ENCODE measurements at places on chromosomes 11 and 22.

DNA sequence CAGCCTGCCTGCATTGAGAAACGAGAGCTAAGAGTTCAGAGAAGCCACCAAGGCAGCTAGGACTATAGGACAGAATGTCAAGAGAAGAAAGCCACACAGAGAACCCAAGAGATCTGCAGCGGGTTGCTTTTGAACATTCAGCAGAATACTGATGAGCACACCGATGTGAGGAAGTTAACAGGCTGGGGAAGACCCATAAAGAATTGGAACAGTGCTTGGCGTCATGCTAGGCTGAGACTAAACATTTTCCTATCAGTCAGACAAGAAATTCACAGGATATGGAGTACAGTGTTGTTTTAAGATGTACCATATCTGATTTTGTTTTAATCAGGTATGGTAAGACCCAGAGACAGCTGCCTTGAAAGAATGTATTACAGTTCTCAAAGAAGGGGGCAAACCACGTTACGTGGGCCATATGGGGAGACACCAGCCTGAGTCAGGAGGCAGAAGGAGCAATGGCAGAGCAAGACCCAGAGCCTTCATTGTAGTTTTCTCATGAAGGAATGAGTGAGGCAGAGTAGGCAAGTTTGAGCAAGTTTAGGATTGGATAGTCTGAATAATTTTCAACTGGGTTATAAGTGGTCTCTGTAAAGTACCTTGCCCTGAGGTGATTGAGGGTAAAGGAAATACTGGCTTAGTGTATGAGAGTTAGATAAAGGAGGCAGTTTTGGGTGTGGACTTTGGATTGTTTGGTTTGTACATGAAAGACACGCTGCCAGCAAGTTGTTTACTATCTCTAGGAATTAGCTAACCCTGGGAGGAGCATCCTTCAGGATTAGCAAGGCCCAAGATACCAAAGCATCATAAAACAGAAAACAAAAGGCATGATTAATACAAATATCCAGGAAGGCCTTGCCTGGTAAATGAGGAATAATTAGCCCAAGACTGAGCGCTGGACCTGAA is 14.3 kb downstream of the LRRC75B start:
- DNase-seq: peak; percentile 34

DNA sequence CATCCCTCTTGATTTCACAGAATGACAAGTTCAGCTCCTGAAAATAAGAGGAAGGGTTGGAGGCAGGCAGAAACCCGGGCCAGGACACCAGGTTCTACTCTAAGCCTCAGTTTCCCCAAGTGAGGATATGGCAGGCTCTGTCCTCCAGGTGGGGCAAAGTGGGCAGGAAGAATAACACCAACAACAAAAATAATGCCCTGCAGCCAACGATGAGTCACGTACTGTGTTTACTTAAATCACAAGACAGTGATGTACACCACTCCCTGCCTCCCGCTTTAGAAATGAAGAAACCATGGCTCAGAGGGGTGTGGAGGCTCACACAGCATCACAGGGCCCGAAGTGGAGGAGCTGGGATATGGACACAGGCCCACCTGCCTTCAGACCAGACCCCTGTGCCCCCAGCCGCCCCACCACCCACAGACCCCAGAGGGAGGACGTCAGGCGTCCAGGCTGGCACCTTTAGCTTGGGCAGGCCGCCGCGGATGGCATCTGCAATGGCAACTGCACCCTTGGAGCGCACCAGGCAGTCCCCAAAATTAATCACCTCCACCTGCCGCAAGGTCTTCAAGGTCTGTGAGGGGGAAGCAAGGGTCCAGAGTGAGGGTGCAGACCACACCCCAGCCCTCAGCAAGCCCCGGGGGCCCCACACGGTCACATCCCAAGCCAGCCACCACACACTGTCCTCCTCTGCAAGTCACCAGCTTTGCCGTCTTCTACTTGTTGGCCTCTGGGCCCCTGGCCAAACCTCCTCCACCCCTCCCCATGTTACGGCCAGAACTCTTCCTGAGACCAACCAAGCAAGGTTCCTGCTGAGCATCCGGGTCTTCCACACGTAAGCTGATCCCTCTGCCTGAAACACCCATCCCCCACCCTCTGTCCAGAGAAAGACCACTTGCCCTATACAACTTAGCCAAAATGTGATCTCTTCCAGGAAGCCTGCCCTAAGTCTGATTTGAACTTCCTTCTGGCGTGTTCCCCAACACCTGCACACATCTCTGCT is 15.8 kb upstream of the CHADL start:
- DNase-seq: no peak

GRCh38 chr22:20999350-21000206 is 2.3 kb downstream of the THAP7 start:
- no peak for DNase-seq

- no peak for DNase-seq
Observed at GRCh38 chr22:46966495-46966845, 204.0 kb downstream of the TBC1D22A start.

GRCh38 chr11:19714387-19715363 is 2.0 kb downstream of the NAV2 start:
- DNase-seq: no peak

DNA sequence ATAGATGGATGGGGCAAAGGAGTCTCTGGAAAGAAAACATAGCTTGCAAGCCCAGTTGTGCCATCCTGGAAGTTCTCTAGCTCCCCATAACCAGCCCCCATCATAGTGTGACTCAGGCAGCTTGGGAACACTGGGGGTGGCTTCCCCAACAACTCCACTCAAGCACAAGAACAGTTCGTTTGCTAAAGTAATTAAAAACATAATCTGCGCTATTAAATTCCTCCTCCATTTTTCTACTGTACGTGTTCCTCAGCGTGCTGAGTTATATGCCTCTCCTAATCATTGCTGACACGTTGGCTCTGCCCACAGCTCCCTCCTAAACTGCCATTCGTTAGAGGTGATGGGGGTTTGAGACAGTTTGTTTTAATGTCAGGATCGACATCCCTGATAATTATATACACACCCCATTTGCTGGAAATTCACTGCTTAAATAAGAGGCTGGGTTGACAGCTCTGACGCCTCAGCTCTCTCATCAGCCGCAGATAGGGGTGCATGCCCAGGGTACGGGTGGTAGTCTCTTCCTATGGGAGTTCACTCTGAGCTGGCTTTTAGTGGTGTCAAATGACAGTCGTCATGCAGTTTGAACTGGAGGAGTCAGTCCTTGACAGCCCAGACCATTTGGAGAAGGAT is 59.5 kb upstream of the SEZ6L start:
- no peak for DNase-seq

GRCh38 chr11:119793335-119793984 is 64.5 kb upstream of the NECTIN1 start:
- DNase-seq: no peak

DNA sequence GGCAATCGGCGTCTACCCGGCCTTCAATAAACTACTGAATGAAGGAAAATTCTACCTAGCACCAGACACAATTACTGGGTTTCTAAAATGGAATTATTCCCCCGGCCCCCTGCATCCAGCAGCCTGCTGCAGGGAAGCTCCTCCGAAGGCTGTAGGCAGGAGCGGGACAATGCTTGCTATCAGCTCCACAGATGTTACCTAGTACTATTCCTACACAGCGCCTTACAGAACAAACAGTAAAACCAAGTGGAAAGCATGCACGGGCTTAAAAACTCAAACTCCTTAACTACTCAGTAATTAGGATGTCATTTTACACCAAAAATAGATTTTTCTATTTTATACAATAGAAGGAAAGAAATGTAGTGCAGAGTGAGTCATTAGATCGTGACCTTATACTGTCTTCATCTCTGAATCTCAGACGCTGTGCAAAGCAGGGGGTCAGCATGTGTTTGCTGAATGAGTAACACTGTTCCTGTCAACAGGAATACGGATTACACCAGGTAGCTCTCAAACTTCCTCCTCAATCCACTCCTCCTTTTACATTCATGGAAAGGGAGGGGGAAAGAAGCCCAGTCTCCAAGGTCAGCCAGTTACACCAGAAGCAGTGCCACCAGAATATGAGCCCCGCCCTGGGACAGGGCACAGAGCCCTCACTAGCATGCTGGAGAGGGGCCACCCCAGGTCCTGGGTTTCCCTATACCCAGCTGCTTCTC is 74.9 kb downstream of the PACSIN2 start:
- peak; percentile 68 for DNase-seq

DNA sequence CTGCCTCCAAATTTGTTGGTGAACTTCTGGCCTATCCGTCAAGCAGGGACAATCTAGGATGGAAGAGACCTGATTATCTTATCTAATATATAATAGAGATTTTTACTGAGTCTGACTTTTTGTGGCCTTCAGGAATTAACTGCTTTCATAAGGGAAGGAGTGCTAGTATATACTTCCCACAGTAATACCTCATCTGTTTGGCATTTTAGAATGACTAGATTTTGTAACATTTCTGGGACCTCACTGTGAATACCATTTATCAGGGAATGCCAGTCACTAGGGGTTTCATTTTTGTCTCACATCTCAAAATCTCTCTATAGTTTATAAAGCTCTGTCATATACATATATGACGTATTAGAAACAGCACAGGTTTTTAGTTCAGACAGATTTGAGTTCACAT is 114.3 kb downstream of the INSC start:
- DNase-seq: no peak

- DNase-seq: no peak
Observed at GRCh38 chr11:2342557-2342956, 34.6 kb upstream of the CD81 start.

DNA sequence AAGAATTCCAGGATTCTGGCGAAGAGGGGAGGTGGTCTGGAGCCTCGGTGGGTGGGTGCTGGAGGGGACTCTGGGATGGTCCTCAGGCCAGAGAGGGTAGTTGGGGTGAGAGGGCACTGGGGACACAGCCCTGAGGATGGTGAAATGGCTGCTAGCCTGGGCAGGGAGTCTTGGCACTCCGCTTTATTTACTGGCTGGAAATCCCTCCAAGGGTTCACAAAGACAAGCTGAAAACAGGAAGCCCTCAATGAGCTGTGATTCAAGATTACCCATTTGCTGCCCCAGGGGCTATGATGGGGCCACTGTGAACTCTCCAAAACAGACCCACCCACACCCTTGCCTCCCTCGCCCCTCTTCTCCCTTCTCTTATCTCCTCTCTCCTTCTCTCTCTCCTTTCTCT is 71.9 kb downstream of the FBXO7 start:
- no peak for DNase-seq

- no peak for DNase-seq
Observed at GRCh38 chr22:26287382-26288225, 118.3 kb downstream of the SEZ6L start.

DNA sequence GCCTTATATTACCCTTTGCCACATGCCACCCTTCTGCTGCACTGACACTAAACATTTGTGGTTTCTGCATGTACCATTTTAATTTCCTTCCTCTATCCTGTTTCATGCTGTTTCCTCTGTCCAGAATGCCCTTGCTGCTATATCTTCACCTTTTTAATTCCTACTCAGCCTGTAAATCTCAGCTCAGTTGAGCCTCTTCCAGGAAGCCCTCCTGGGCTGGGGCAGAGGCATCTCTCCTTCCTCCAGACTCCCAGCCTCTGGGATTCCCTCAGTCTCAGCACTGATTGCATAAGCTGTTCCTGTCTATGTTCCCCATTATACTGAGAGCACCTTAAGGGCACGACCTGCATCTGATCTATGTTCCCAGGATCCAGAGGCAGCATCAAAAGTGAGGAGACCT is 98.7 kb downstream of the RNF169 start:
- no peak for DNase-seq

GRCh38 chr11:131389582-131389981 is 19.2 kb downstream of the NTM start:
- DNase-seq: peak; percentile 38

GRCh38 chr11:132604431-132604830 is 927.9 kb downstream of the OPCML start:
- no peak for DNase-seq

Measured in DMS153 (cell line).